ENCODE measurements at places on chromosomes 11 and 22. TPM values are rescaled to one million over a fixed set of nuclear protein-coding genes. Genes with fewer than 3 reads are reported as not detected.

Gene TMEM86A
- total RNA-seq, result 0.50 TPM

Gene P2RX6
- total RNA-seq, result not detected

Gene FOLH1
- not detected for total RNA-seq

Gene CDHR5
- not detected for total RNA-seq

Gene GLYAT
- total RNA-seq, result not detected

Gene CCDC157
- total RNA-seq, result 2.1 TPM

Gene OR4A5
- total RNA-seq, result not detected

Gene INCENP
- total RNA-seq, result 133 TPM

- H3K27me3 ChIP-seq, result peaks cover 8% of the 10 kb centered on the region
- no peak for DNase-seq
- no peak overlapping the region for H3K27ac ChIP-seq
- H3K36me3 ChIP-seq, result no peaks in the 10 kb centered on the region
Measured at GRCh38 chr22:35892192-35892591, 136.4 kb downstream of the RBFOX2 start.

DNA sequence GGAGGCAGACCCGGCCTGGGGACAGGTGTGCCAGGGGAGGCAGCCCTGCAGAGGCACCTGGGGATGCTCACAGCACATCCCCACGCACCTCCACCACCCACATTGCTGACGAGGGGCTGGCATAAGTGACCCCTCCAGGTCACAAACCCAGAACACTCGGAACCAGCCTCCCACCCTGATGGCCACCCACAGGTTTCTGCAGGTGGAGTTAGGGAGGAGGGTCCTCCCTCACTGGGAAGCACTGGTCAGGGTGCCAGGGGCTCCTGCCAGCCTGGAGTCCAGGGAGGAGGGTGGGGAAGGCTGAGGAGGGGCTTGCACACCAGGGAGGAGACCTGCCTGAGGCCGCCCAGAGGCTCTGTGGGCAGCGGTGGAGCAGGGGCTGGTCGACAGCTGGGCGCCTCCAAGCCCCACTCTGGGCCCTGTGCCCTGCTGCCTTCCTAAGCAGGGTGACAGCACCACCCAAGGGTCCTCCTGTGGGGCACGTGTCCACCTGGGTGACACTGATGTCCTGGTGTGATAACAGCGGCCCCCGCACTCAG is 51.0 kb upstream of the CARS1 start:
- DNase-seq, result no peak
- no peaks in the 10 kb centered on the region for H3K27me3 ChIP-seq
- no peaks in the 10 kb centered on the region for H3K36me3 ChIP-seq
- H3K4me3 ChIP-seq, result no peak overlapping the region
- no peaks in the 10 kb centered on the region for H3K4me1 ChIP-seq

DNA sequence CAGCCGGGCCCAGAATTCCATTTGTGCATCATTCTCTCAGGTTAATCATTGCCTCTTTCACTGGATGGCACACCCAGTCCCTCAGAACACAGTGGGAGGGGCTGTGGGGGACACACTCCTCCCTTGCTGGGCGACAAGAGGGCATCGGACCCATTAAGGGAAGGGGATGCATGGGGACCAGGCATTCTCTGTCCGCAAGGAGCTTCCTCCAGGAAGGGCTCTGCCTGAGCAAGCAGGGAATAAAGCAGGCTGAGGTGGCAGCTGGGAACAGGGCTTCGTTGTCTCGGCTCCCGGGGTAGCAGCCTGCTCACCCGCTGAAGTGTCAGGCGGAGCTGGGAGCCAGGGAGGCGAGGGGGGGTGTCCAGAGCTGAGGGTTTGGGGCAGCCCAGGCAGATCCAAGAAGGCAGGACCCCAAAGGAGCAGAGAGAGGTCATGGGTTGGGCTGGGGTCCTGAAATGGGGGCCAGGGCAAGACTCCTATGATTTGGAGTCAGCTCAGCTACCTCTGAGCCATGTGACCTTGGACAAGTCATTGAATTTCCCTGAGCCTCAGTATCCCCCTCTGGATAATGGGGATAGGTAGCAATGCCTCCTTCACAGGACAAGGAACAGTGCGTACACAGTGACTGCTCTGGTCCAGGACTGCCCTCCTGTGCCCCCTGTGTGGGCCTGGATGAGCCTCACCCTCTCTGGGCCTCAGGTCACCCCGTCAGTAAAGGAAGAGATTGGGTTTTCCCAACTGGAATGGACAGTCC is 1.4 kb downstream of the GAL3ST1 start:
- H3K27me3 ChIP-seq, result no peaks in the 10 kb centered on the region
- H3K27ac ChIP-seq, result no peak overlapping the region
- H3K4me1 ChIP-seq, result peaks cover 3% of the 10 kb centered on the region
- no peak for DNase-seq

DNA sequence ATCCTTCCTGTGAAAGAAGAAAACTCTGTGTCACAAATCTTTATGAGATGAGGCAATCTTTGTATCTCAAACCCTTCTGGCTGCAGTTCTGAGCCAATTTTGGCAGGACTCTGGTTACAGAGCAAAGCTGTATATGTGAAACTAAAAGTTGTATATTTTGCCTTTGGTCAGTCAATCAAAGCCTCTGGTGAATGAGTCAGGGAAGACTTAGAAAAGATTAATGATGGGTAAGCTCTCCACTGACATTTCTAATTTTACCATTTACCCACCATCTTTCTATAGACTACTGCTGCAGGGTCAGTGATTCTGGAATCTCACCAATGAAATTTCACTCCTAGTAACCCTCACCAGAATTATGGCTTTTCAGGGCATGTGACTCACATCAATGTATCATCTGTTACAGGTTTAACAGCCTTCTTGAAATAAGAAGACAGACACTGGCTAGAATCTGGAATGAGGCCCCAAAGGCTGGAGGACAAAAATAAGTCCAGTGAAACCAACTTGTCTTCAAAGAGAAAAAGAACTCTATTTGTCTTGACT is 43.3 kb downstream of the USP35 start:
- H3K4me1 ChIP-seq, result peaks cover 7% of the 10 kb centered on the region
- no peak overlapping the region for H3K4me3 ChIP-seq
- peaks cover under 1% of the 10 kb centered on the region for H3K36me3 ChIP-seq

DNA sequence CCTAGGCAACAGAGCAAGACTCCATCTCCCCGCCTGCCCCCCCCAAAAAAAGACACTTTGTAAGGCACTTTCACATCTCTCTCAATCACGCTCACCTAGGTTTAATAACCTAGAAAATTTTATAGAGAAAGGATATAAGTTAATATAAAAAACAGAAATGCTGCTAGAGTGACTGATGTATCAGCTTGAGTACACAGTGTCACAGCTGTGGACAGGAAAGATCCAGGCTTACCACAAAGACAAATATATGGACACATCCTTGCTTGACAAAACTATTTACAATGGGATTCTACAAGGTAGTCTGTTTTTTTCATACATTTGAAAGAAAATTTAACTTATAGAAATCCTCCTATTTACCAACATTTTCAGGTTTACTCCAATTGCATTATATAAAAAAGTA is 96.7 kb downstream of the ABTB2 start:
- no peaks in the 10 kb centered on the region for H3K4me1 ChIP-seq
- DNase-seq, result no peak
- H3K4me3 ChIP-seq, result no peak overlapping the region
- no peak overlapping the region for H3K27ac ChIP-seq

GRCh38 chr11:35208795-35209194 is 69.8 kb downstream of the CD44 start:
- peaks cover 90% of the 10 kb centered on the region for H3K36me3 ChIP-seq
- no peak overlapping the region for H3K27ac ChIP-seq
- H3K4me1 ChIP-seq, result peaks cover 41% of the 10 kb centered on the region
- H3K4me3 ChIP-seq, result no peak overlapping the region

GRCh38 chr11:1557904-1558774 is 13.9 kb downstream of the DUSP8 start:
- no peak overlapping the region for H3K4me3 ChIP-seq
- peaks cover 2% of the 10 kb centered on the region for H3K36me3 ChIP-seq
- DNase-seq, result no peak
- no peak overlapping the region for H3K27ac ChIP-seq

- no peak overlapping the region for H3K27ac ChIP-seq
- no peaks in the 10 kb centered on the region for H3K36me3 ChIP-seq
- H3K4me3 ChIP-seq, result no peak overlapping the region
- no peaks in the 10 kb centered on the region for H3K4me1 ChIP-seq
Measured at GRCh38 chr11:37948258-37948657, 1350.2 kb upstream of the RAG2 start.

- H3K4me1 ChIP-seq, result no peaks in the 10 kb centered on the region
- no peak overlapping the region for H3K4me3 ChIP-seq
- H3K36me3 ChIP-seq, result no peaks in the 10 kb centered on the region
- no peak overlapping the region for H3K27ac ChIP-seq
Measured at GRCh38 chr11:17658211-17658610, 61.2 kb upstream of the MYOD1 start.

DNA sequence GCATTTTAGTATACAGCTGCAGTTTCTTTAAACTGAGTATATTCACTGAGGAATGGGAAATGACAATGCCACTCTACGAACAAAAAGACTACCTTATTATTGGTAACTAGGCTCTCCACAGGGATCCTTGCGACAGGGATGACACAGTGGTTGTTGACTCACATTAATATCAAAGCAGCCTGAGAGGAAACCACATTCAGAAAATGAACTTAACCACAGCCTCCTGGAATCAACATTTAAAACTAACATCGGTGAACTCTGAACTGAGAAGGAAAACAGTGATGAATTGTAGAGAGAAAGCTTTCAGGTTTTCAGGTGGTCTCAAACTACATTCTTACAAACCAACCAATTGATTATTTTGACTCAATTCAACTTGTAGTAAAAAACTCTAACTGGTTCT is 90.3 kb upstream of the MTMR2 start:
- DNase-seq, result peak; percentile 65
- H3K4me3 ChIP-seq, result peak overlapping the region; percentile 1
- peak overlapping the region; percentile 68 for H3K27ac ChIP-seq
- no peaks in the 10 kb centered on the region for H3K27me3 ChIP-seq

DNA sequence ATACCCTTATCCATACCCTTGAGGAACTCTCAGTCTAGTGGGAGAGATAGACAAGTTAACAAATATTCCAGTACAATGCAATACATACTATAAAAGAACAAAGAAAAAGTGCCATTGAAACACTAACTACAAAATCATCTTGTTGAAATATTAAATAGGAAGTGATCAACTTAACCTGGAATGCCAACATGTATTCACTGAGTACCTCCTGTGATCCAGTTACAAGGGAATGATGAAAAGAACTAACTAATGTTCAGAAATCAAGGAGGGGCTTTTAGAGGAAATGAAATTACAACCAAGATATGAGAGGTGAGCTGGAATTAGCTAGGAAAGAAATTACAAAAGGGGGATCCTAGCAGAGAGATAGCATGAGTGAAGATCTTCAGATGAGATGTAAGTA is 6.2 kb upstream of the FIBIN start:
- H3K4me1 ChIP-seq, result no peaks in the 10 kb centered on the region
- DNase-seq, result no peak
- no peak overlapping the region for H3K27ac ChIP-seq
- no peak overlapping the region for H3K4me3 ChIP-seq

DNA sequence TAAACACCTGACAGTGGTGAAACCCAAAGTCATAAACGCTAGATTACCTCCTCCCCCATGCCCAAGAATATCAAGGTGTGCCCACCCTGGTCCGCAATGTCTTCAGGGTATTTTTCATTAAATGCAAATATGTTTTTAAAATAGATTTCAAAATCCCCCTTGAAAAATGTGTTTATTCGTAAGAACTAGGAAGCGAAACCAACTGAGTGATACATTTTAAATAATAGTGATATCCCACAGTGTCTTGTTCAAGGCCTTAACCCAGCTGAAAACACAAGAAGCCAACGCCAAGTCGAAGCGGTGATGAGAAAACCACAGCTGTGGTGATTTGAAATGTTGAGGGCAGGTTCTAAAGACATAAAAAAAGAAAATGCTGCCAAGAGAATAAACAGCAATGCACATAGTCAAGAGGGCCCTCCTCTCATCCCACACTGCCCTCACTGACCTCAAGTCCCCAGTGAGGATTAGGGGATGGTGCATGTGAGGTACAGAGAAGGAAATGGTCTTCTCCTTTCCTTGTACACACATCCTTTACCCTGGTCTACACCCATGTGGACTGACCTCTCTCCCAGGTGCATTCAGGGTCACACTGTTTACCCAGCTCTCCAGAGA is 25.5 kb downstream of the KCNJ1 start:
- peaks cover 87% of the 10 kb centered on the region for H3K4me1 ChIP-seq
- no peak overlapping the region for H3K4me3 ChIP-seq
- H3K27ac ChIP-seq, result no peak overlapping the region
- no peaks in the 10 kb centered on the region for H3K27me3 ChIP-seq
- H3K36me3 ChIP-seq, result no peaks in the 10 kb centered on the region

GRCh38 chr11:10991393-10991792 is 133.5 kb upstream of the ZBED5 start:
- DNase-seq, result no peak
- no peak overlapping the region for H3K27ac ChIP-seq
- H3K36me3 ChIP-seq, result no peaks in the 10 kb centered on the region
- no peaks in the 10 kb centered on the region for H3K4me1 ChIP-seq

- no peaks in the 10 kb centered on the region for H3K36me3 ChIP-seq
- H3K4me3 ChIP-seq, result no peak overlapping the region
- DNase-seq, result no peak
- H3K27me3 ChIP-seq, result peaks cover 12% of the 10 kb centered on the region
Measured at GRCh38 chr11:83813296-83813695, 527.1 kb upstream of the CCDC90B start.

DNA sequence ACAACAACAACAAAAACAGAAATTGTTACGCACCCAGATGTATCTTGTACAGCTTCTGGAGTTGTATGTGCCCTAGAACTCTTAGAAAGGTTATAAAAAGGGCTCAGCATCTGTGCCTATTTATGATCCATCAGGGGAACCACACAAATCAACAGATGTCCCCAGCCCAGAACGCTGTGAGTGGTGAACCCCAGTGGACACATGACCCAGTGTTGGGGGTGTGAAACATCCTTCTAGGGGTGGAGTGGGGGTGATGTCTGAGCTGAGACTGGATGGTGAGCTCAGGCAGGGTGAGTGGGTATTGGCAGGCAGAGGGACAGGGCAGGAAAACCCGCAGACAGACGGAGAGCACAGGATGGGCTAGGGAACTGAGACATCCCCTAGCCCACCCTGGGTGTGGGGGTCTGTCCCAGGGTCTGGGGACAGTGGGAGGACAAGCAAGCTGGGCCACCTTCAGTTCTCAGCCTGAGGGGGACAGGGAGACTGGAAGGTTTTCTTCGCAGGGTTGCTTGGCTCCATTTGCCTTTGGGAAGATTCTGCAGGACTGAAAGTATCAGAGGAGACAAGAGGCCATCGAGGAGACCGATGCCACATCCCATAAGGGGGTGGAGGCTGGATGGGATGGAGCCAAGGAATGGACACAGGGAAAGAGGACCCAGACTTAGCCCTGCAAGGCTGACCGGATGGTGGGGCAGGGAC is 5.8 kb upstream of the EMID1 start:
- DNase-seq, result no peak
- H3K4me1 ChIP-seq, result peaks cover 9% of the 10 kb centered on the region
- H3K4me3 ChIP-seq, result no peak overlapping the region
- no peaks in the 10 kb centered on the region for H3K36me3 ChIP-seq
- H3K27me3 ChIP-seq, result peaks cover 30% of the 10 kb centered on the region
- H3K27ac ChIP-seq, result no peak overlapping the region

- no peaks in the 10 kb centered on the region for H3K4me1 ChIP-seq
- no peaks in the 10 kb centered on the region for H3K36me3 ChIP-seq
- no peaks in the 10 kb centered on the region for H3K27me3 ChIP-seq
- no peak overlapping the region for H3K27ac ChIP-seq
- no peak overlapping the region for H3K4me3 ChIP-seq
Measured at GRCh38 chr11:92104349-92104748, 120.3 kb upstream of the FAT3 start.
